ENCODE measurements at places on chromosomes 5 and 9.

- no peak for DNase-seq
Measured at GRCh38 chr5:542319-543311, 18.4 kb upstream of the SLC9A3 start.

- no peak for DNase-seq
Measured at GRCh38 chr5:115641948-115642347, 16.1 kb upstream of the TMED7 start.

DNA sequence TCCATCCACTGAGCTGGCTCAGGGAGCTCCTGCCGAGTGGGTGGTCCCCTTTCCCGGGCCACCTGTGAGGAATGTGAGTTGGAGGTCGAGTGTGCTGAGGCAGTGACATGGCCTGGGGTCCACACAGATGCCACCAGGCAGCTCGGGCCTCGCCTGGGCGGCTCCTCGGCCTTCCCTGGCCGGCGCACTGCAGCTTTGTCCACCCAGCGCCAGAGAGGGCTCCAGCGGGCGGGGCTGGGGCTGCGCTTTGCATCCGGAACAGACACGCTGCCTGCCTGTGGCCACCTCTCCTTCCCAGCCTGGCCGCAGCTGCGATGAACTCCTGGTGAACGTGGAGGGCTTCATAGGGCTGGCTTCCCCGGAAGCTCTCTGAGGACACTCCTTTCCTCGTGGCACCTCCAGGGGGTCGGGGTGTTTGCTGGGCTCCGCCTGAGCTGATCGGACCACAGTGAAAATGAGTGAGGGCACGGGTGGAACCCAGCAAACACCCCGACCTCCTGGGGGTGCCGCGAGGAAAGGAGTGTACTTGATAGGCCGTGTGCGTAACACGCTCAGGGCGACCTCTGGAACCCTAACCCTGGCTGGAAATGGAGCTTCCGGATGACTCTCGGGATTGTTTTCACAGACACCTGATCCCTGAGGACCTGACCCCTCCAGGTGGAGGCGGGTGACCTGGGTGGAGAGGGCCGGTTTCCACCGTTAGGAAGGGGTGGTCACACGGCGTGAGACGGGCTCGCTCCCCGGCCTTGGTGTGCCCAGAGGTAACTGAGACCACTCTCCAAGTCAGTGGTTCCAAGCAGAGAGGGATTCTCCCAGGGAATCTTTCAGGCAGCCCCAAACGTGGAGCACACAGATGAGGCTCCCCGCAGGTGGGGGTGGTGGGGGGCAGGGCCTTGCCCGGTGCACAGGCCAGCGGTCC lies 31.8 kb upstream of the RXRA start:
- DNase-seq: no peak

GRCh38 chr9:122374885-122375420 lies 4.1 kb downstream of the PTGS1 start:
- DNase-seq: no peak

DNA sequence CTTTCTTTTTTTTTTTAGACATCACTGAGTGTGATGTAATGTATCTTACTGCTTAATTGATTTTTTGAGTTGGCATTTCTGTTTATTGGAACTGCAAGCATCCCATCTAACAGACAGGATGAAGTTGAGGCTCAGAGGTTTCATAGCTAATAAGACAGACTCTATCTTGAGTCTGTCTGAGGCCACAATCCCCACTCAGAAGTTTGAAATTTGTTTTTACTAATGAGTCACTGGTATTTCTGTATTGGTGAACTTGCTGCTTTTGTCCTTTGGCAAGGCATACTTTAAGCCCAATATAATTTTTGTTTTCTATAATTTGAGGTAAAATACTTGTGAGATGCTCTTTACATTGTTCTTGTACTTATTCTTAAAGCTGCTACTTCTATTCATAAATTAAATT lies 491.2 kb downstream of the PSAT1 start:
- no peak for DNase-seq

DNA sequence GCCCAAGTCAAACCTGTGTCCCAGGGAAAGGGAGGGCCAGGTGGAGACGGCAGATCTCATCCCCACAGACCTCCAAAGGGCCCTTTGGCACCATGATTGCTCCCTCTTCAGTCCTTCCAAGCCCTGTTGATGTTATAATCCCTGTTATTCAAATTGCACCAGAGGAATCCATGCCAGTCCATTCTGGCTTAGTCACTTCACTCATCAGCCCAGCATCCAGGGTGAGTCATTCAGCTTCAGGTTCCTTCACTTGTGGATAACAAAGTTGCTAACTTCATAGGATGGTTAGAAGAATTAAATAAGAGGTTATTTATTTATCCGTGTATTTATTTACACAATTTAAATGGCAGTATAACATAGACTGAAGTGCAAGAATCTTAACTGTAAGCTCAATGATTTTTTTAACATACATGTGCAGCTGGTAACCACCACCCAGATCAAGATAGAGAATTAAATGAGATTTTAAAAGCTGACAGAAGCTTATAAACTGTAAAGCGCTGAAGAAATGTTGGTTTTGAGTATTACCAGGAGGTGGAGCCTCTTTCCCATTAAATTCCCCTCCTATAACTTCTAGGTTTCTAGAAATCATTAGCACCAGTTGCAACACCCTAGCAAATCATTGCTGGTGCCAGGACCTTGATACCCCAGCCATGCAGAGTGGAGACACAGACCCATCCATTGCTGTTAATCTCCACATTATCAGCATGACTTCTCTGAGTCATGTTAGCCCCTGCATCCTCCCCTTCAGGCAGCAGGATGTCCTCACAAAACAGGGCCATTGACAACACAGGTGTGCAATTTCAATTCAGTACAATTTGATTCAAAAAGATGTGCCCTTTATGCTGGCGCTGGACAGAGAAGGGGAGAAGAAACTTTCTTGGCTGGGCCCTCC lies 77.4 kb downstream of the SEC61B start:
- DNase-seq: peak; percentile 81

DNA sequence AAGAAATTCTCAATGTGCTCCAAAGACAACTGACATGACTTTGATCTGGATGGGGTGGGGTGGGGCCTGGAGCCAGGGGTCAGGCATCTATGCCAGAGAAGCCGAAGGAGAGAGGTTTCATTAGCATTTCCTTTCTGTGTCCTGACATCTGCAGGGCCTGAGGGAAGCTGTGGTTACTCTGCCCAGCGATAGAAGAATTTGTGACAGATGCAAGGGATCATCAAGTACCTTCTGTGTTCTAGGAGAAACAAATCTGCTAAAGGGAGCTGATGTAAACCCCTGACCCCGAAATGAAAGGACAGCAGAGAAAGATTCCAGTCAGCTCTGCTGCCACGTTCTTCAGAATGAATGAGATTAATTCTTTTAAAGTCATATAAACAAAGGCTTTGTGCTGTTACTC lies 335.7 kb downstream of the PRELID2 start:
- no peak for DNase-seq

DNA sequence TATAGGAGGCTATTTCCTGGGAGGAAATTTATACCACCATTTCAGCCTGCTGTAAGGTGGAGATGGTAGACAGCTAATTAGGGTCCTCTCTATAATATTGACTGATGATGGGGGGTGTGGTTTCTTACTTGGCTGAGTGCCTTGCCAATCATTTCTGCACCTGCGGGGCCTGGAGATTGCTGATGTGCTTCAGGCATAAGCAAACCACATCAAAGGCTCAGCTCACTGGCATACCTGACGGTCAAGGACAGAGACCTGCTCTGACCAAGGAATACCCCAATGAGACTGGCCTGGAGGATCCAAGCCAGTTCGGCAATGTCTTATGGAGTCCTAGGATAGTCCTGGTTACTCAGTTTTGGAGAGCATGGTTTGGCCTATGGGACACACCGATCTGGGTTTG lies 29.5 kb downstream of the ANKH start:
- no peak for DNase-seq

- DNase-seq: no peak
Measured at GRCh38 chr9:127237801-127238200, 26.8 kb upstream of the GARNL3 start.

DNA sequence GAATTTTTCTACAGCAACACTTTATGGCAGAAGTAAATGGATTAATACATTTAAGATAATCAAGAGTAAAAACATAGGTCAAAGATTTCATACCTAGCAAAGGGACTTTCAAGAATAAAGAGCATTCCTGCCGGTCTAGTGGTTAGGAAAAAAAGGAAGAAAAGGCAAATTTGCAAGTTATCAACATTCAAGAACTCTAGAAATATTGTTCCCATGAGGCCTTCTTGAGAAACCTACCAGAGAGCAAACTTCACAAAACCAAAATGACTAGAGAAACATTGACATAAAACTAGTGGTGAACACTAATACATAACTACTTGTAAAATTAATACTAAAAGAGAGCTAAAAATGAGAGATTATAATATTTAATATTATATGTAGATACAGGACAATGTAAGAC lies 320.2 kb upstream of the RGMB start:
- DNase-seq: no peak

DNA sequence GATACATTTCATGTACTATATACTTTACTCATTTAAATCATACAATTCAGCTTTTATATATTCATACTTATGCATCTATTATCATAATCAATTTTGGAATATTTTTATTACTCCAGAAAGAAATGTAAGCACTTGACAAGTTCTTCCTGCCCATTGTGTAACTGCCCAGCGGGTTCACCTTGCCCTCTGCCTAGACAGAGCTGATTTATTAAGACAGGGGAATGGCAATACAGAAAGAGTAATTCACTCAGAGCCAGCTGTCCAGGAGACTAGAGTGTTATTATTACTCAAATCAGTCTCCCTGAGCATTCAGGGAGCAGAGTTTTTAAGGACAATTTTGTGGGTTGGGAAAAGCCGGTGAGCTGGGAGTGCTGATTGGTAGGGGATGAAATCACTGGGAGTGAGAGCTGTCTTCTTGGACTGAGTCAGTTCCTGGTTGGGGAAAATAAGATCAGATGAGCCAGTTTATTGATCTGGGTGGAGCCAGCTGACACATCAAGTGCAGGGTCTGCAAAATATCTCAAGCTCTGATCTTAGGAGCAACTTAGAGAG lies 16.1 kb upstream of the SPIN1 start:
- DNase-seq: no peak

DNA sequence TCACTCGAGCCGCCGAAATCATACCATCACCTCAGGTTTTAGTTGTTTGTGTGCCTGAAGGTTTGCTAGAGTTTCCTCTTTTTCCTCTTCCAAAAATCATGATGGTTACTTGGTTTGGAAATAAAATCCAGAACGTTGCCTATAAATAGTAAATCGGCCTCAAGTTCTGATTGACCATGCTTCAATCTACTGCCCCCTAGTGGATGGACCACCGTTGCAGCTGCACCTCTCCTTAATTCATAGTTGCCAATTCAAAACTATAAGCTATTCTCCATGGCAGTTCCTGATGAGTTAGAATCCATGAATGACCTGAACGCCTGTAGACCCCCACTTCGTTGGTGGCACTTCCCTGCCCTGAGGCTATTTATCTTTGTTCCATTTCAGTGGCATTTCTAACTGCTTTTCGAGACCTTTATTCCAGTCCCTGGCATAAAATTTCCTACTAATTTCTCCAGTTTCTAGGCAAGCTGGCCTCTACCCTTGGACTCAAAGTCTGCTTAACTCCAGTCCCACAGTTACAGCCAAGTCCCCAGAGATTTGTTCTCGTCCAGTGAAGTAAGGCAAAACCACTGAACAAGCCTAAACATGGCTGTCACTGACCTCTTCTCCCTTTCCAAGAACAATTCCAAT lies 422.6 kb downstream of the EFNA5 start:
- peak; percentile 13 for DNase-seq
